ENCODE measurements at places on chromosomes 3 and 15.

- no peak for DNase-seq
Observed at GRCh38 chr3:96354742-96355141, 459.7 kb upstream of the EPHA6 start.

- no peak for DNase-seq
Observed at GRCh38 chr3:110526777-110527727, 544.6 kb upstream of the NECTIN3 start.

GRCh38 chr3:9947025-9947995, 4.9 kb downstream of the PRRT3 start:
- no peak for DNase-seq

GRCh38 chr3:62252438-62253157, 120.8 kb downstream of the FEZF2 start:
- DNase-seq = no peak

GRCh38 chr3:53604232-53604631, 109.8 kb downstream of the CACNA1D start:
- no peak for DNase-seq

DNA sequence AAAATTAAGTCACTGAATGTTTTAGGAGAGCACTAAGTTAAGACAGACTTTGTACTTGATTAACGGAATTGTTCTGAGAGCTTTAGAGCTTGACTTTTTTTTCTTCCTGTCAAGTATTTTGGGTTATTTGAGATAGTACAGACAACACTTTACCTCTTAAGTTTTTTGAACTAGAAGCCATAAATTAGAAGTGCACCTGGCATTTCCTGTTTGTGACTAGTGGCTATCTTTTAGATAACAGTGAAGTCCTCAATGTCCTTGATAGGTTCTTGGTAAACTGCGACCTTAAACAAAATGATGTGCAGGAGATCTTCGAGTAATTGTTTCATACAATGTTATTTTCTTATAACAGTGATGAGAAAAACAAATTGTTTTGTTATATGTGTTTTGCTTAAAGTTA, 213.9 kb downstream of the TP63 start:
- DNase-seq = no peak

DNA sequence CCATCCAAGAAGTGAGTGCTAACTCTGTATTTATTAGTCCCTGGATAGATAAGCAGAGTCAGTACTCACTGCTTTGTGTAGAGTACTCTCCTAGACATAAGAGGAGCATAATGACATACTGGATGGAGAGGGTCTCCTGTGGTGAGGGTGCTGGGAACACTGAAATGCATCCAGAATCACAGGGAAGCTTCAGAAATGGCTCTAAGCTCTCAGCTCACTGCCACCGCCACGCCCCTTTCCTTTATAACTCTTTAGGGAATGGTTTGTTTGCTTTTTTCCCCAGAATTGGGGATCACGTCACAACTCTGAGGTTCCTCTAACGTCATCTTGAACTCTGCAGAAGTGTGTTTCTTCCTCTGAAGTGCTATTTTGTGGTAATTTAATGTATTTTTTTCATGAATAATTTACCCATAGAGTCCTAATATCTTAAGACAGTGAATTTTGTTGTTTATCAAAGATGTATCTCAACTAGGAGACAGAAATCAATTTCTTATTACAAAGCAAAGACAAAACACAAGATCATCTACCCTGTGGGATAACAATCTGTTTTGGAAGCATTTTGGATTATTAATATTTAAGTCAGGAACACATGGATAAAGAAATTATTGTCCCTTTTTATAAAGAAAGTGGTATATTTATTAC, 154.6 kb downstream of the PTPRG start:
- DNase-seq = no peak

DNA sequence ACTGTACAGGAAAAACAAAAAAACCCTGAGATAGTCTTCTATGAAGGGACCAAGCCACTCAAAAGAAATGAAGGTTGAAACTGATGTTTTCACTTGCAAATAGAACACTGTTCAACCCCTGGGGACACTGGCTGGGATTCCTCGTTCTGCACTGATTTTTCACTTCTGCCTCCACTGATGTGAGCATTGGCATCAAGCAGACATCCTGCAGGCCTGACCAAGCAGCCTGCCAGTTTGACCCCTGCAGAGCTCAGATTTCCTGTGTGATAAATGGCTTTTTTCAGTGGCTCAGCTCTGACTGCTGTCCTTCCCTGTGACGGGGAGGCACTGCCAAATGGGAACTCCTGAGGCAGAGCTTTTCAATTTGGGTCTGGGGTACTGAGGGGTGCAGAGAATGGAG, 50.0 kb downstream of the RASGRP1 start:
- no peak for DNase-seq

DNA sequence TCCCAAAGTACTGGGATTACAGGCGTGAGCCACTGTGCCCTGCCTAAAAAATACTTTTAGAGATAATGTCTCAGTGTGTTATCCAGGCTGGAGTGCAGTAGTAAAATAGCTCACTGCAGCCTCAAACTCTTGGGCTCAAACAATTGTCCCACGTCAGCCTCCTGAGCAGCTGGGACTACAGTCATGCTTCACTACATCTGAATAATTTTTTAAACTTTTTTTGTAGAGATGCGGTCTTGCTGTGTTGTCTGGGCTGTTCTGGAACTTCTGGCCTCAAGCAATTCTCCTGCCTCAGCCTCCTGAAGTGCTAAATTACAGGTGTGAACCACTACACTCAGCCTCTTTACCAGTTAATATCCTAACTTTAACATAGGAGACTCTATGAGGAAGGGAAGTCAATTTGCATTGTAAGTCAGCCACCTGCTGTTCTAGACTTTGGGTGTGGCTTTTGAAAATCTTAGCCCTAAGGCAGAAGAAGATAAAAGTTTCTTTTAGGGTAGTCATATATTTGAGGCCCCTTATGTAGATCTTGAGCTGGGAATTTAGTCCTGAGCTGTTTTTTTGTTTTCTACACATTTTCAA, 78.2 kb upstream of the RASGRP1 start:
- DNase-seq = no peak

DNA sequence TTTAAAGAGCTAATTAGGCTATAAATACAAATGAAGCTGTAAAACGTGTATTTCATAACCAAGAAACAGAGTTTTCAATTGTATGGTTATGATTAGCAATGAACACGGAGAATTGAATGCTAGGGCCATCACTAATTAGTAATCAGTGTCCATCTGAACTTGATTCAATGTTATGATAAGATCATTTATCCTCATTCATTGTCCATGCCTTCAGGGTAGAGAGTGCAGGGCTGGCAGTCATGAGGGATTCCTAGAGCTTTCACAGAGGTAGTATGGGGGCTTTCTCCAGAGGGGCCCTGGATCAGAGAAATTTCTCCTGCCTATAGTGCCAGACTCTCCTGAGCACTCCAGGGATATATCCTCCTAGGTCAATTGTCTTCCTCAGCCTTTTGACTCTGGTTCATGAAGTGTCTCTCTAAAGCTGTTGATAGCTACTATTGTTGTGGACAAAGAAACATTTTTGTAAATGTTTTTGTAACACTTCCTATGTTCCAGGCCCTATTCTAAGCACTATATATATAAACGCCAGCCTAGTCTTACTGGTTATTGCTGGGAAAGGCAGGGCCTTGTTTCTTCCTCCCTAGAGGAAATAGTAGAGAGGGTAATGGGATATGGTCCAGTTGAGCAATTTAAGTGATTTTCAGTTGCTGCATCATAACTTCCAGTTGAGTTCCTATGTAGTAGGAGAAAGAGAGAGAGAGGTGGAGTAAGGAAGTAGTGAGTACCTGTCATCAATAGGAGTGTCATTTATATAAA, 249.0 kb downstream of the NFKBIZ start:
- DNase-seq = no peak

DNA sequence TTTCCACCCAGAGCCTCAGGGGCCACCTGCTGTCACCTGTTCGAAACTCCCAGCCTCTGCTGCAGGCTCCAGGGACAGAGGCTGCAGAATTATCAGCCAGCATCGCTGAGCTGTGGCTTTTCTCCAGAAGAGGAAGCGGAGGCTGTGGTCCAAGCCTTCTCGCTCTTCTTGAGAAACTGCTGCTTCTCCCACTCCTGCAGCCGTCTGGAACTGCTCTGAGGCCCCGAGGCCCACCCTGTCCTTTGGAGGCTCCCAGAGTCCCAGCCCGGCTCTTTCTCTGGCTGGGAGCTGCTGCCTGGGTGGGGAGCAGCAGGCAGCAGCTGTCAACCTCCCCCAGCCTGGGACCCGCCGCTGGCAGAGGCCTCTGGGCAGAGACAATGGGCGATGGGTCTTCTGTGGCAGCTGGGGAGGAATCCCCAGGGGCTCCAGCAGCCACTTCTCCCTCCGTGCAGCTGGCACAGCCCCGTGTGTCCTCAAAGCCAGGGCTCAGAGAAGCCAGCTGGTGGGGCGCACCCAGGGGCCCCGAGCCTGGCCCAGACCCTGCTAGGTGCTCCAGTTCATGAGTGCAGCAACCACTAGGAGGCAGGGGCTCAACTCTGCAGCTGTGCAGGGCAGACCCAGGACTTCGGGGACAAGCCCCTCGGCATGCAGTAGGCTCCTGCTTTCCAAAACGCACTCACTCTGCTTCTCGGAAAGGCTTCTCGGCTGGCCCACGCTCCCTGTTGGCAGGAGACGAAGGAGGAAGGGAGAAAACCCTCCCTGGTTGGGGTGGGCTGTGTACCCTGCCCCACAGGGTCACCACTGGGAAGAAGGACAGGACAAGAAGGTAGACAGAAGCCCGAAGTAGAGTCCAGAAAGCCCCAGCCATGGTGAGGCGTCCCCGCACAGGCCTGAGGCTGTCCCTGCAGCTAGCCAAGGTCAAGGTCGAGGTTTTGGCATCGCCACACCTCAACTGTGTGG, 49.9 kb upstream of the FURIN start:
- no peak for DNase-seq

DNA sequence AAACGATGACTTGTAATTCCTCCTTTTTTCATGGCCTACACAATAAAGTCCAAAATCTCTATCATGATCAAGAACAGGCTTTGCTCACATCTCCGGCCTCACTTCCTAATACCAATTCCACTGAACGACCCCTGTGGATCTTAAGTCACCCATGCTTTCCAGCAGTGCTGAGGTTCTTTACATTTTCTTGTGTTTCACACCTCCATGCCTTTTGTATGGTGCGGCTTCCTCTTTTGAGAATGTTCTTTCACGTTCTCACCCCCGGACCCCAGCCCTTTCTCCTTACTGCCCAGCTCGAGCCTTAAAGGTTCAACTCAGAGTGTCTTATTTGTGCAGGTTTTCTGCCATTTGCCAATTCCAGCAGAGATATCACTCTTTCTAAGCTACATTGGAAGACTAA, 70.1 kb downstream of the CSNK1G1 start:
- DNase-seq = no peak

DNA sequence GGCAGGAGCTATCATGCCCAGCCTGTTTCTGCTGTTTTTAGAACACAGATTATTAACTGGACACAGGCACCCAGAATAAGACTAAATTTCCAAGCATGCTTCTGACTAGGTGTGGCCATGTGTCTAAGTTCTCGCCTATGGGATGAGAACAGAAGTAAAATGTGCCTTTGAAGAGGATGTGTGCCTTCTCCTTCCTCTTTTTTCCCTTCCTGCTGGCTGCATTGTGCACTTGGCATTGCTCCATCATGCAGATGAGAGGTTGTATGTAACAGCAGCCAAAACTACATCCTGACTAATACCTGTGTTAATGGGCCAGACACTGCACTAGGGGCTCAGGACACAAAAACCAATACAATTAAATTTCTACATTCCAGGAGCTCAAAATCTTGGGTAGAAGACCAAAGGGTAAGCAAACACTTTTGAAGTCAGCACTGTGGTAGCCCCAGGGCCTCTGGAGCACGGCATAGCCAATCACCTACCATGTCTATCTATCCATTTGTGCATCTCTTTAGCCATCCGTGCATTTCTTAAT, 40.9 kb upstream of the RNU6-1 start:
- no peak for DNase-seq

DNA sequence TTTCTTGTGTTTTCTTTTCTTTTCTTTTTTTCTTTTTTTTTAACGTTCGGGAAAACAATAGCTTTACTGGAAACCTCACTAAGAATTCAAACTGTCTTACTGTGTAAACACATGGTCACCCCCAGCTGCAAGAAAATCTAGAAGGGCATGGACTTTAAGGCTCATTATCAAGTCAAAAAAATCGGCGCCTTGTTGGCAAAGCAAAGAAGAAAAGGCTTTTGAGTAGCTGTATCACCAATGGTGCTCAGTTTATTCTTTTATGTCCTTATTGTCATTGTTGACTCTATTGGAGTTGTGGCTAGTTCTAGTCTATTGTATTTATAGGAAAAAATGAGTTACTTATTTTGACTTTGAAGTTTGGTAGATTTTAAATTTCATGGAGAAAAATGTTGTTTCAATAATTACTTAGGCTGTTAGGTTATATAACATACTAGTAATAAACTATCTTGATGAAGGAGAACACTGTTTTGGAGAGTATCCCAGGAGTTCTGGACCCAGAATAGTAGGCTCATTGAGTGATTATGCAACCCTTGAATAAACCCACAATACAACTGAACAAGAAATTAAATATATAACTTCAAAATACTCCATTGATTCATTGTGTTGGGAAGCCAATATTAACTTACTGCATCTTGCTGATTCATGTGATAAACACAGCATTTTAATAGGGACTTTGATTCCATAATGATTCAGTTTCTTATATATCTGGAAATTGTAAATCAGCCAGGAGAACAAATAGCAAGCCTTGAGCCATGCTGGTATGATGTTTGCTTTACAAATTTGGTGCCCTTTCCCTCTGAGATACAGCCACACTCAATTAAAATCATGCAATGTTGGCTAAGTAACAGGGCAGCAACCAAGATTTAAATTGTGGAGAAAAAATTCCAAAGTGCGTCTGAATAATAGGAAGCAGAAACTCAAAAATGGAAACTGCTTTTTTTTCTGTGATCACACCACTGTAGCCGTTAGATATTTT, 27.8 kb upstream of the GOLIM4 start:
- no peak for DNase-seq

DNA sequence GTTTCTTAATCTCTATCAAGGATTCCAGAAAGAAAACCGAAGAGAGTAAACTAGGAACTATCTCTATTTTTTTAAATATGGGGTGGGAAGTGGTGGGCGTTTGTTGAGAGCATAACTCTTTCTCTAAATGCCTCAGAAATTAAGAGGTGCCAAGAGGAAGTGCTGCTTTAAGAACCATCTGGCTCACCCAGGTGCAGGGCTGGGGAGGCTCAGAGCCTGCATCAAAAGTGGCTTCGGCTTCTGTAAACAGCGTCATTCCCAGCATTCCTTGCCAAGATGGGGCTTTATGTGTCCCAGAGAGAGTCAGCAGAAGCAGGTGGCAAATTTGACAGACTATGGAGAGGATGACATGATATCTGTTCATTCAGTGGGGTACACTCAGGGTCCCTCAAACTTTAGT, 123.3 kb upstream of the BFSP2 start:
- DNase-seq = no peak

DNA sequence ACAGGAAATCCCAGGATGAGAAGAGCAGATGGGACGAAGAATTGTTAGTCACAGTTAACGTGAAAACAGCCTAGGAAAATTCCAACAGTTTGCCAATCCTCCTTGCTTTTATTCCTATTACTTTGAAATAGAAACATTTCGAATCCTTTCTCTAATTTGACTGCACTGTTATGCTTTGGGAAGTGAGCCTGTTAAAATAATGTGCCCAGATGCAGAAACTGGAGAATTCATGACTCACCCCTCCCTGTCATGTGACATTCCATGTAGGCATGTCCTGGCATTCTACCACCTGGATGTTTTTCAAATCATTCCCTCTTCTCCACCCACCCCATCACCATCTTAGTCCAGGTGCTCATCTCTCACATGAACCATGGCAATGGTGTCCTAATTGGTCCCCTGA, 107.3 kb downstream of the MINAR1 start:
- no peak for DNase-seq

Measured in activated gamma-delta T cell treated with anti-CD3 and anti-CD28 coated beads, Interleukin-2, amount 50 U/mL, for 16 hours (primary cell).